ENCODE measurements at places on chromosomes 1 and 21. TPM values are rescaled to one million over a fixed set of nuclear protein-coding genes. Genes with fewer than 3 reads are reported as not detected.

The PATJ gene
- 6.8 TPM for total RNA-seq

The ERICH3 gene
- 0.05 TPM for total RNA-seq

The CYP4A22 gene
- not detected for total RNA-seq

The PLA2G4A gene
- total RNA-seq: 2.0 TPM

The C8A gene
- total RNA-seq: not detected

The AXDND1 gene
- total RNA-seq: not detected

The C1orf116 gene
- total RNA-seq: not detected
